NCI-H187 treated with DMSO at 0.1 percent for 48 hours (cell line): ENCODE measurements at places on chromosomes 16 and 17.

- no peak for DNase-seq
Observed at GRCh38 chr17:30534298-30534697, 57.1 kb downstream of the GOSR1 start.

DNA sequence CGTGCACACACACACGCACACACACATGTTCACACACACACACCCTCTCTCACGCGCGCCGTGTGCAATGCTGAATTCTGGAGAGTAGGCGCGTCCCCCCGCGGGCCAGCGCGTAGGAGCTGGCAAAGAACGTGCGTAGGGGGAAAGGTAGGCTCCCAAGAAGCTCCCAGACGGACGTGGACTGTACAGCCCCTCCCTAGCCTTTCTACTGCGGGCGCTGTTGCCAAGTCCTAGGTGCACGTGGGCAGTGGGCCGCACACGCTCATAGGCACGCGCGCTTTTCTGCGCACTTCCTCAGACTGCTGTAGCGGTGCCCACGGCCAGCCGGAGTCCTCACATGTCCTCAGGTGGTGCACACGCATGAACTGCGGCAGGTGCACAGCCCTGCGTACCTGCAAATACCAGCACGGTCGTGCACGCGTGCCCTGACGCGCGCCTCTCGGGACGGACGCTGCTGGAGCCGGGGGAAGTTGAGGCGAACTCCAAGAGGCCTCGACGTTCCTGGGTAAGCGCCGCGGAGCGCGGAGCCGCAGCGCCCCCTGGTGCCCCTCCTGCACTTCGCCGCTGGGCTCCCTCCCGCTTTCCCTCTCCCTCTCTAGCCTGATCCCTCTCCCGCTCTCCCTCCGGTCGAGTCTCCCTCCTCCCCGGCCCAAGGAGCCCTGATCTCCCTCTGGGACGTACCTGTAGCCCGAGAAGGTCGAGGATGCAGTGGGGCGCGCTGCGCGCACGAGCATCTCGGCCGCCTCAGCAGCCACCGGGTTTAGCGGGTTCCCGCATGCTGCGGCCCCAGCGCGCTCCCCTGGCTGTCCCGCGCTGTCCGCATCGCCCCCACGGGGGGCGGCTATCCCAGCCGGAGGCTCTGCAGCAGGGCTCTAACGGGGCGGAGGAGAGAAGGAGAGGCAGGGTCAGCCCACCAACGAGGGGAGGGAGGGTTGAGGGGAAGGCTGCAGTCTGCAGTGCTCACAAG is 749 bp downstream of the GRIN2A start:
- DNase-seq: no peak

- DNase-seq: no peak
Observed at GRCh38 chr16:72199761-72200337, 27.9 kb upstream of the PMFBP1 start.

GRCh38 chr16:74219706-74220105 is 76.9 kb upstream of the PSMD7 start:
- no peak for DNase-seq

DNA sequence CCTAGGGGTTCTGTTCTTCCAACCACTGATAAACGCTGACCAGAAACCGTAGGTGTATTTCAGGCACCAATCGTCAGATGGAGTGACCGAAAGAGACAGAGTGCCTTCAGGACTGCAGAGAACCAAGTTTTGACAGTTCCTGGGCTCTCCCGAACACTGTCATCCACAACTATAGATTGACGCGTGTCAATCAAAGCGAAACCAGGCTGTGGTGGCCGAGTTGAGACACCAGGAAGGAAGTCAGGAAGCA is 11.9 kb upstream of the AURKB start:
- no peak for DNase-seq

GRCh38 chr17:5138616-5139457 is 23.0 kb downstream of the USP6 start:
- DNase-seq: no peak

GRCh38 chr16:56859636-56860035 is 5.4 kb upstream of the SLC12A3 start:
- DNase-seq: no peak

DNA sequence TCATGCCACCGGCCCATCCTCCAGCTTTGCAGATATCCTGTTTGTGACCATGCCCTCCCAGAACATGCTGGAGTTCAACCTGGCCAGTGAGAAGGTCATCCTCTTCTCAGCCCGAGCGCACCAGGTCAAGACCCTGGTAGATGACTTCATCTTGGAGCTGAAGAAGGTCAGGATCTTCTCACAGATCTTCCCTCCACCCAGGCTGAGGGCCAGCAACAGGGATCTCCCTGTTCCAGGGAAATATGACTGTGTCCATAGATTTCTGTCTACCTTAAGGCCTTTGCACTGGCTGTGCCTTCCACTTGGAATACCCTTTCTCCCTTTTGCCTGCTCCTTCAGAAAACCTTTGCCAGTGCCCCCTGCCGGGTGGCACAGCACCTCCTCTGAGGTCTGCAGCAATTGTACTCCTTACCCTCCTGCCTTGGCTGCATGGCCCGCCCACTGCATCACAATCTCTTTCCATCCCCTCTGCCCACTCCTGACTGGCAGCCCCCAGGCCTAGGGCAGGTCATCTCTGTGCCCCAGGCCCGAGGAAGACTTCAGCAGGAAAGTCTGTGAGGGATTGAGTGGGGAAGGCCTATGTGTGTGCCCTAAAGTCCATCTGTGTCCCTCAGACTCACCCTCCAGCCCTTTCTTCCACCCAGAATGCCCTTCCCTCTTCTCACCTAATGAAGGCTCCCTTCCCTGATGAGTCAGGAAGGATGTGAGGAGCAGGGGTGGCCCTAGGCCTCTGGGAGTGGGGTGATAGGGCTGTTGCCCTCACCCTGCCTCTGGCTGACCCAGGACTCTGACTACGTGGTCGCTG is 27.3 kb upstream of the ALKBH5 start:
- no peak for DNase-seq

- no peak for DNase-seq
Observed at GRCh38 chr17:32020943-32021614, 13.9 kb downstream of the LRRC37B start.

DNA sequence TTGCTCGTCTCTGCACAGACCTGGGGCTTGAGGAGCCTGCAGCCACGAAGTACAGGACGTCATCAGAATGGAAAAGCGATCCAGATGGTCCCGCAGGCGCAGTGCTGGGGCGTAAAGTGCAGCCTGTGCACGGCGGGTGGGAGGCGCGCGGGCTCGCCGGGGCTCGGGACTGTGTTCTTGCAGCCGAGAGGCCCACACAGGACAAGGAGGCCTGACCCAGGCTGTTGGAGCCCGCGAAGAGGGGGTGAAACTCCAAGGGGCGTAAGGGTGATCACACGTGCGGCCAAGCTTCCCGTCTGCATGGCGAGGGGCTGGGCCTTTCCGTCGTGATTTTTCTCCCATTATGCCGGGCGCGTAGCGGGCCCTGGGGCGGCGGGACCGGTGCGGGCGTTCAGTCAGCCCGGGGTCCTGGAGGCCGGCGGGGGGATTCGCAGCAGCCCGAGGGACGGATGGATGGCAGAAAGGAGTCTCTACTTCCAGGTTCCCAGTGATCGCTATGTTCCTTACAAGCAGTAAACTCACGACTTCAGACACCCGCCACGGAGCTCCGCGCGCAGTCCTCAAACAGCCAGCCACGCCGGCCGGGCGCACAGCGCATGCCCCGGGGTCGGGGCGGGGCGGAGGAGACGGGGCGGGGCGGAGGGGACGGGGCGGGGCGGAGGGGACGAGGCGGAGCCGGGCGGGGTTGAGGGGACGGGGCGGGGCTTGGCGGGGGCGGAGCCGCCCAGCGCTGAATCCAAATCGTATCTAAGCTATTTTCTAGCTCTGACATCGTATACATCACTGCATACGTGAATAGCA is 141.0 kb upstream of the KCNJ18 start:
- DNase-seq: no peak

- DNase-seq: no peak
Observed at GRCh38 chr17:63834431-63835166, 7.1 kb upstream of the FTSJ3 start.
